ENCODE measurements at places on chromosomes 1 and 21.

- no peak for DNase-seq
These were observed 37.3 kb upstream of the ASB17 start for GRCh38 chr1:75969550-75969949.

DNA sequence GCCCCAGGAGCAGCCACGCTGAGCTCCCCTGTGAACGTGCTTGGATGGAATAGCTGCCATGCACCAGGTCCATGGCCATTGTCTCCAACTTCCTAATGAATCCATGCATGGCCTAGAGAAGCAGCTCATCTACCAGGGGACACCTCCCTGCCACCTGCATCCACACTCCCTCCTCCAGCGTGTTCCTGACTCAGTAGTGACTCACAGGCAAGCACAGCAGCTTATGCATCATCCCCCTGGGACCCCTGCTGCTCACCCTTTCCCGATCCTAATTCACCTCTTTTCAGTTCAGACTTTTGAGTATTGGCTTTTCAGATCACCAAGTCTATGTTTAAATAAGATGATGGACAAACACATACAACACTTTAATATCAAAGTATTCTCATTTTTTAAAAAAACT, 39.9 kb upstream of the TADA1 start:
- DNase-seq, result peak; percentile 55

- DNase-seq, result no peak
These were observed 17.7 kb downstream of the TEX38 start for GRCh38 chr1:46689356-46689755.

GRCh38 chr1:215269955-215270354, 187.4 kb downstream of the KCNK2 start:
- DNase-seq, result no peak

DNA sequence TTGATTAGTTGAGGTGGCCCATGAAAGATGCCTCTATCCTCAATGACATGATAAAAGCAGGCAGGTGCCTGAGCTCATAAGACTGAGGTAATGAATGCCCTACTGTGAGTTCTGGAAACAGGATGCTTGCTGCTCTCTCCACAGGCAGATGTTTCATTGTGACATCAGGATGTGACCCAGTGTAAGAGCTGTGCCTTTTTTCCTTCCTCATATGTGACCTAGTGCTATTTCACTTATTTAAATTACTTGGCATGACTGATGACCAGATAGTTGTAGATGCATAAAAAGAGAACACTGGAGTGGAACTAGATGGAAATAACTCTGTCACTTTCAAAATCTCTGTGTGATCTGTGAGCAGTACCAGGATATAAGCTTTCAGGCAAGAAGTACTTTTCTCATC, 31.9 kb downstream of the KIF14 start:
- no peak for DNase-seq

DNA sequence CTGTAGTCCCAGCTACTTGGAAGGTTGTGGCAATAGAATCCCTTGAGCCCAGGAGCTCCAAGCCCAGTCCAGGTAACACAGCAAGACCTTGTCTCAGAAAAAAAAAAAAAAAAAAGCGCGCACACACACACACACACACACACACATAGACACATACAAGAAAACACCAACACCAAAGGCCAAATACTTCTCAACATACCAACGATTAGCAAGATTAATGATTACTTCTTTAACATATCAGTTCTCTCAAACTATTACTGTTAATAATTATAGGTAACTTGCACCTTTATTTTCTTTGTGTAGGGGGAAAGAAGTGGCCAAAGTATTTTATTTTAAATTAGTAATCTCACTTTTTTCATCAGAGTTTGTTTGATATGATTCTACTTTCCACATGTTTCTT, 289.5 kb upstream of the ADGRL2 start:
- DNase-seq, result no peak

- DNase-seq, result peak; percentile 14
These were observed 686 bp downstream of the MIIP start for GRCh38 chr1:12019858-12020509.

DNA sequence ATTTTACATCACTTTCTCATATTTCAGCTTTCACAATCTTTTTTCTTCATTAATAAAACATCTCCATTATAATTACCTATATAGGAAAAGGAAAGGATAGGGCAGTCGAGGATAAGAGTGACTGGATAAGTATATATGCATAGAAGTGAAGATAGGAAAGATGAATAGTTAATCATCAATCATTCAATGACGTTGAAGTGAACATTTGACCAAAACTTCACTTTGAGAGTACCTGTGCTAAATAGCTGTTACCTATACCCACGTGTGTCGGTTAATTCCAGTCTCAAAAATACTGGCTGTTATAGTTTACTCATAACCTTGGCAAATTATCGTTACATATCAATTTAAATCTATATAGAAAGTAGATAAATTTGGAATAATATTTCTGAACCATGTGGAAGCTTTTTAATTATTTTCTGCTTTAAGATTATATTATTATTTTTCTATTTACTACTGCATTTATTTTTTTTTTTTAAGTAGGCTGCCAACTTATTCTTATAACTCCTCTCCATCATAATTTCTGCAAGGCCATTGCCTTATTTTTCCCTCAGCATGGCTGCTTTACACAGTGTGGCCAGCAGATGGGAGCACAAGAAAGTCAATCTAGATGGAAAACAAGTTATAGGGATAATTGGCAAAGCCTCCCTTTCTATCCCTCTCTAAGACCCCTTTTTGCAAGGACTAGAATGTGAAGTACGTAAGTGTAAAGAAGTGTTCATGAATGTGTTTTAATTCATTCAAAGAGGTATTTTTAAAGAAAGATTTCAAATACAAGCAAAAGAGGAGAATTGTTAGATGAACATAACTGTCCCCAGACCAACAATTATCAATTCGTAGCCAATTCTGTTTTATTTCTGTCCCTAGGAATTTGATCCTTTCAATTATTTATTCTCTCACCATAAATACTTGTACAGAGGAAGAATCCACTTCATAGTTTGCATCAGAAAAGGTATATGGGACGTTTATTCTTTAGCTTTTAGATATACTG, 290.4 kb downstream of the KCNT2 start:
- DNase-seq, result peak; percentile 9

- no peak for DNase-seq
These were observed 17.7 kb upstream of the PTPRC start for GRCh38 chr1:198620951-198621824.

- DNase-seq, result no peak
These were observed 6.4 kb downstream of the SZT2 start for GRCh38 chr1:43396059-43396458.

- DNase-seq, result peak; percentile 12
These were observed 171.5 kb downstream of the AJAP1 start for GRCh38 chr1:4825800-4826450.

DNA sequence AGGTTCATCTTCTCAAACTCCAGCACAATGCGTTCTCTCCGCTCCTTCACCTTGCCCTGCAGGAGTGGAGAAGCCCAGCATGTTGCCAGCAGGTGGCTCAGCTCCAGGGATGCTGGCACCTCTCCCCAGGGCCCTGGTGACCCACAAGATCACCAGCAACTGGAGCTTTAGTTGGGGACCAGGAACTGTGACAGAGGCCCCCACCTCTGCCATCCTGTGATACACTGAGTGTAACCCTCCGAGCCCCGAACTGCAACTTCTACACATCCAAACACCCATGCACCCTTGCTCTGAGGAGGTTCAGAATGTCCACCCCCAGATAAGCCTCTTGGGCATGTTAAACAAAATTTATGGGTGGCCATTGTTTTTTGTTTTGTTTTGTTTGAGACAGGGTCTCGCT, 4.5 kb upstream of the TRIM11 start:
- DNase-seq, result no peak

DNA sequence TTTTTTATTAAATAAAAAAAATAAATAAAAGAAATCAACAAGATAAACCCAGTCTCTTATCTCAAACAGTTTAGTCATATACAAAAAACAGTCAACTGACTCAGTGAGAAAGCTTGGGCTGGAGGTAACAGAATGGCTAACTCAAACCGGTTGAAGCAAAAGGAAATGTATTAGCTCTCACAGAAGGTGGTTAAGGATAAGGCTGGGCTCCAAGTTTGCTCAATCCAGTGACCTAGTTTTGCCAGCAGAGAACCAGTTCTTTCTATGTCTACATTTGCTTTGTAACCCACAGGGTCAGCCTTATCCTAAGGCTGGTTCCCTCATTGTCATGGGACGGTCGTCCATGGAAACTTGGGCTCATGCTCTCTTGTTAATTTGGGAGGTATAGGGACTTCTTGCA, 144.5 kb upstream of the L1TD1 start:
- DNase-seq, result no peak

DNA sequence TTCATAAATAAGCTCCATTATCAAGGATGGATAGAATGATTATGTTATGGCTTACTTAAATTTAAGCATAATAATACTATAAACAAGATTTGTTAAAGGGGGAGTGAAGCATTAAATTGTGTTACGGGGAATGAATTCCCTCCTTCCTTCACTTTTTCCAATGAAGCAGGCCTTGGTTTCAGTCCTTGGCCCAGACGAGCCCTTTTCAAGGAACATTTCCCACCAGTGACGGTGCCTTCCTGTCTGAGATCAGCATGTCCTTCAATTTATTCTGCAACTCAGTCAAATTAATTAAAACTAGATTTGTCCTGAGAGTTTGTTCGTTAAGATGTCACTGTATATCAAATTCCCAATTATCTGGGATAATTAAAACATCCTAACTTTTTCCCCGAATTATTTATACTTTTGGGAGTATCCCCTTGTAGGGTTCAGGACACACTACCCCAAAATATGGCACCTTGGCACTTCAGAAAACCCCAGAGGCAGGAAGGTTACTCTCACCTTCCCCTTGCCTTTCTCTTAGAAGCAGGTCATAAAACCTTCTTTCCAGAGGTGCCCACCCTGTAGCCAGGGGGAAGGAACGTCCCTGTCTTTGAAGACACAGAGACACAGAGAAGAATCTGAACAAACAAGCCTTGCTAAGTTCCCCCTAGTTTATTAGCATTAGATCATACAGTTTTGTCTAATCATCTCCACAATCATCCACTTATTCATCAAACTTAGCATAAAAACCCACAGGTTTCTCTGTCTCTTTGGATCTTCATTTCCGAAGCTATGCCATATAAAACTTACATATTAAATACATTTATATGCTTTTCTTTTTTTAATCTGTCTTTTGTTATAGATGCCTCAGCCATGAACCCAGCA, 86.2 kb upstream of the ARHGAP29 start:
- no peak for DNase-seq

DNA sequence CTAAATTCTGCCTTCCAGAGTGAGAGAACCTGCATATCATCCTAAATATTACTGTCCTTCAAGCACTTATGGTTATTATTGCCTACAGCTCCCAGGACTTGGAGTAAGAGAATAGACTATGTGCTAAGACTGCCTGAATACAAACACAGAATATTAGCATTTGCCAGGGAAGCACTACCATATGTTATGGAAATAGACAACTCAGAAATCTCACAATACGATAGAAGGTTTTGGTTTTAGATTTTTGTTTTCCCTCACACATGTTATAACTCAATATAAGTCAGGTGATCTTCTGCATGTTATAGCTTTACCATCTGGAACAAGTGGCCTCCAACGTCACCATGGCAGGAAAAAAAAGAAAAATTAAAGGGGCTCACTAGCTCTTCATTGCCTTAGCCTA, 413.9 kb downstream of the LRRIQ3 start:
- DNase-seq, result no peak

GRCh38 chr21:46048926-46049889, 48.7 kb upstream of the COL6A2 start:
- no peak for DNase-seq

GRCh38 chr1:240790856-240791255, 178.9 kb upstream of the GREM2 start:
- no peak for DNase-seq

GRCh38 chr1:165834229-165834628, 6.8 kb downstream of the UCK2 start:
- DNase-seq, result no peak

DNA sequence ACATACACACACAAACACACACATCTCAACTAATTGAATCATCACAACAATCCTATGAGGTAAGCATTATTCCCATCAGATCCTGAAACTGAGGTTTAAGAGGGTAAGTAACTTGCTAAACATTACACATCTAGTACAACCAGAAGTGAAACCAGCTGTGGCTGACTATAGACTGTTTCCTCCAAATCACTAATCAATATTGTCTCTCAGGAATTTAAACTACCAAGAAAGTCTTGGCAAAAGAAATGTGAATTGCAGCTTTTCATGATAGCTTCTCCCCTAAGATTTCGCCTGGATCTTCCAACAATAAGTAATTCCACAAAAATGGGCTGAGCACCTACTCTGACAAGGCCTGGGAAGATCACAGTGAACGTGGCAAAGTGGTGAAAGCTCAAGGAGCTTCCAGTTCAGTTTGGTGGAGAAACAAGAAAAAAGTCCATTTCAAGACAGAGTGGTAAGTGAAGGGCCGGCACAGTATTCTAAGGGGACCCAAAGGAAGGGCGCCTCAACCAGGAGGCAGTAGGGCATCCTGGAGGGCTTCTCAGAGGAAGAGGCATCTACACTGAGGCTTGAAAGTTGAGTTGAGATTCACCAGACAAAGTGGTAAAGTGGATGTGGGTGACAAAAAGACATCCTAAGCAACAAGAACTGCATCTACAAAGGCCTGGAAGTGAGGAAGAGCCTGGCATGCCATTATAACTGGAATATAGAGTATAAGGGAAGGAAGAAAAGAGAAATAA, 22.1 kb downstream of the LRRC52 start:
- DNase-seq, result no peak

- no peak for DNase-seq
These were observed 92.0 kb downstream of the CRB1 start for GRCh38 chr1:197360068-197360467.

- DNase-seq, result no peak
These were observed 9.3 kb downstream of the SPRR2G start for GRCh38 chr1:153141377-153141776.

- no peak for DNase-seq
These were observed 2.9 kb downstream of the TENT5C start for GRCh38 chr1:117608758-117609157.

GRCh38 chr1:24418898-24419628, 3.5 kb downstream of the NIPAL3 start:
- DNase-seq, result peak; percentile 54

- no peak for DNase-seq
These were observed 22.5 kb upstream of the SLC27A3 start for GRCh38 chr1:153752571-153753195.

DNA sequence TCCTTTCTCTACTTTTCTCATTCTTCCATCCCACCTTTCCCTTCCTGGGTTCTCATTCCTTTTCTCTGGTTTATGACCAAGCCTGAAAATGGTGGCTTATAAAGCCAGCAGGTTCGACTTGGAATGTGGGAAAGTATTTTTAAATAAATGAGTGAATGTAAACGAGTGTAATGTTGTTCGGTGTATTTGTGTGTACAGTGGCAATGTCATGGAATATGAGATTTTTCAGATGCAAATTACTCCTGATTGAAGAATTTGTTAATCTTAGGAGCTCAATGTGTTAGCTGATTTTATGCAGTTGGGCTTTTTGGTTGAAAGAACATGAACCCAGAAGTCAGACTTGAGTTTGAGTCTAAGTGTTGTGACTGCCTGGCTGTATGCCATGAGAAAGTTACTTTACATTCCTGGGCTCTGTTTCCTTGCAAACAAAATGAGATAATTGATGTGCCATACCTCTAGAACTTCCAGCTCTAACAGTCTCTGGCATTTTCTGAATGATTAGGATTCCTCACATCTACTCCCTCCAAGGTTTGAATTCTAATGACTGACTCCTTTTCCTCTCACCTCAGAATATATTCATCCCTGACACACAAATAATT, 6.6 kb downstream of the SGIP1 start:
- DNase-seq, result peak; percentile 11

All from urothelium cell line (cell line).